ENCODE measurements at places on chromosomes 1 and 21. TPM values are rescaled to one million over a fixed set of nuclear protein-coding genes. Genes with fewer than 3 reads are reported as not detected.
A peak's percentile ranks its signal among the peaks of the same experiment; 100 is the strongest.

GRCh38 chr1:98056781-98057180, 135.9 kb upstream of the DPYD start:
- H3K27me3 ChIP-seq, result peaks cover 2% of the 10 kb centered on the region
- H3K27ac ChIP-seq, result no peak overlapping the region
- DNase-seq, result no peak
- H3K4me1 ChIP-seq, result no peaks in the 10 kb centered on the region
- no peaks in the 10 kb centered on the region for H3K36me3 ChIP-seq

- H3K27me3 ChIP-seq, result no peaks in the 10 kb centered on the region
- H3K27ac ChIP-seq, result no peak overlapping the region
- H3K36me3 ChIP-seq, result peaks cover 7% of the 10 kb centered on the region
- H3K4me1 ChIP-seq, result peaks cover 4% of the 10 kb centered on the region
- peak; percentile 25 for DNase-seq
- no peak overlapping the region for H3K4me3 ChIP-seq
These were observed 1.8 kb upstream of the KRTAP10-12 start for GRCh38 chr21:44695184-44695583.

DNA sequence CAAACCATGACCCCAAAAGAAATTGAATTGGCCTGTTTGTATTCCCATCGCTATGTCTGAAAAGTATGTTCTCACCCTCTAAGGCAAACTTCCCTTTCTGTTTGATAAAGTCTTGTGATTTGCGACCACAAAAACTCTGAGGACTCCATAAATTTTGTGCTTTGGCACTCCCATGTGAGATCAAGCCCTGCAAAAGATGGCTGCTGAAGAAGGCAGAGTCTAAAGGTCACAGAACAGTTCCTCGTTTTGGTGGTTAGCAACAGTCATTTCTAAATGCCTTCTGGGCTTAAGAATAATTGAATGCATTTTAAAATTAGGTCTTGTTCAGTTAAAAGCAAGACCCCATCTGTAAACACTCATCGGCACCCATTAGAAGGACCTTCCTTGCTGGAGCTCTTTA, 441.6 kb downstream of the OMA1 start:
- no peaks in the 10 kb centered on the region for H3K27me3 ChIP-seq
- H3K36me3 ChIP-seq, result no peaks in the 10 kb centered on the region
- H3K4me1 ChIP-seq, result no peaks in the 10 kb centered on the region
- DNase-seq, result no peak

- H3K27ac ChIP-seq, result no peak overlapping the region
- H3K4me3 ChIP-seq, result no peak overlapping the region
- H3K36me3 ChIP-seq, result no peaks in the 10 kb centered on the region
- no peaks in the 10 kb centered on the region for H3K4me1 ChIP-seq
- DNase-seq, result no peak
- H3K27me3 ChIP-seq, result no peaks in the 10 kb centered on the region
These were observed 249.4 kb downstream of the PLPP3 start for GRCh38 chr1:56329970-56330369.

GRCh38 chr1:8040586-8040985, 14.5 kb upstream of the ERRFI1 start:
- peaks cover 4% of the 10 kb centered on the region for H3K36me3 ChIP-seq
- no peaks in the 10 kb centered on the region for H3K4me1 ChIP-seq
- no peak for DNase-seq
- no peaks in the 10 kb centered on the region for H3K27me3 ChIP-seq
- no peak overlapping the region for H3K27ac ChIP-seq

GRCh38 chr1:202165267-202165941, 5.0 kb upstream of the PTPN7 start:
- H3K36me3 ChIP-seq, result no peaks in the 10 kb centered on the region
- no peak for DNase-seq
- H3K4me3 ChIP-seq, result no peak overlapping the region

DNA sequence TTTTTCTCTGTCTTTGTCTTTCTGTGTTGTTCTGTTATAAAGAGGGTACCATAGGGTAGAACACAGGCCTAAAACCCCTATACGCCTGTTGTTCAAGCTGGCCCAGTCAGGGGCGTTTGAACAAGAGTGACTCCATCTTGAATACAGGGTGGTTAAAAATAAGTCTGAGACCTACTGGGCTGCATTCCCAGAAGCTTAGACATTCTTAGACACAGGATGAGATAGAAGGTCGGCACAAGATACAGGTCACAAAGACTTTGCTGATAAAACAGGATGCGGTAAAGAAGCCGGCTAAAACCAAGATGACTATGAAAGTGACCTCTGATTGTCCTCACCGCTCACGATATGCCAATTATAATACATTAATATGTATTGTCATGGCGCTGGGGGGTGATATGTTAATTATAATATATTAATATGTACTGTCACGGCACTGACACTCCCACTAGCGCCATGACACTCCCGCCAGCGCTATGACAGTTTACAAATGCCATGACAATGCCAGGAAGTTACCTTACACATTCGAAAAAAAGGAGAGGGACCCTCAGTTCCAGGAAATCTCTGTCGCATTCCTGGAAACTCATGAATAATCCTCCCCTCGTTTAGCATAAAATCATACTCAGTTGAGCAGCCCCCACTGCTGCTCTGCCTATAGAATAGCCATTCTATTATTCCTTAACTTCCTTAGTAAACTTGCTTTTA, 58.5 kb upstream of the KLHDC7A start:
- peaks cover 2% of the 10 kb centered on the region for H3K36me3 ChIP-seq
- H3K27ac ChIP-seq, result no peak overlapping the region
- no peaks in the 10 kb centered on the region for H3K27me3 ChIP-seq
- no peak overlapping the region for H3K4me3 ChIP-seq
- peaks cover 13% of the 10 kb centered on the region for H3K4me1 ChIP-seq

GRCh38 chr1:59176471-59176870, 120.4 kb upstream of the FGGY start:
- H3K4me3 ChIP-seq, result no peak overlapping the region
- no peaks in the 10 kb centered on the region for H3K4me1 ChIP-seq
- H3K27me3 ChIP-seq, result no peaks in the 10 kb centered on the region
- DNase-seq, result no peak

GRCh38 chr1:172286629-172287076, 133.8 kb upstream of the C1orf105 start:
- no peaks in the 10 kb centered on the region for H3K4me1 ChIP-seq
- no peak overlapping the region for H3K27ac ChIP-seq
- DNase-seq, result no peak
- H3K36me3 ChIP-seq, result no peaks in the 10 kb centered on the region

- no peaks in the 10 kb centered on the region for H3K36me3 ChIP-seq
- no peaks in the 10 kb centered on the region for H3K27me3 ChIP-seq
- no peak overlapping the region for H3K27ac ChIP-seq
These were observed 19.5 kb downstream of the RNF115 start for GRCh38 chr1:145804235-145805045.

GRCh38 chr21:40016234-40016633, 149.0 kb downstream of the PCP4 start:
- H3K4me1 ChIP-seq, result no peaks in the 10 kb centered on the region
- no peak for DNase-seq
- H3K36me3 ChIP-seq, result no peaks in the 10 kb centered on the region
- no peaks in the 10 kb centered on the region for H3K27me3 ChIP-seq
- no peak overlapping the region for H3K4me3 ChIP-seq

- H3K4me1 ChIP-seq, result peaks cover 5% of the 10 kb centered on the region
- H3K36me3 ChIP-seq, result peaks cover 87% of the 10 kb centered on the region
- H3K27ac ChIP-seq, result no peak overlapping the region
- H3K27me3 ChIP-seq, result no peaks in the 10 kb centered on the region
- no peak for DNase-seq
- H3K4me3 ChIP-seq, result no peak overlapping the region
These were observed 4.7 kb downstream of the POGK start for GRCh38 chr1:166843769-166844596.

- no peaks in the 10 kb centered on the region for H3K4me1 ChIP-seq
- no peaks in the 10 kb centered on the region for H3K36me3 ChIP-seq
- H3K27me3 ChIP-seq, result no peaks in the 10 kb centered on the region
These were observed 10.9 kb downstream of the CFAP107 start for GRCh38 chr1:12756768-12757413.

DNA sequence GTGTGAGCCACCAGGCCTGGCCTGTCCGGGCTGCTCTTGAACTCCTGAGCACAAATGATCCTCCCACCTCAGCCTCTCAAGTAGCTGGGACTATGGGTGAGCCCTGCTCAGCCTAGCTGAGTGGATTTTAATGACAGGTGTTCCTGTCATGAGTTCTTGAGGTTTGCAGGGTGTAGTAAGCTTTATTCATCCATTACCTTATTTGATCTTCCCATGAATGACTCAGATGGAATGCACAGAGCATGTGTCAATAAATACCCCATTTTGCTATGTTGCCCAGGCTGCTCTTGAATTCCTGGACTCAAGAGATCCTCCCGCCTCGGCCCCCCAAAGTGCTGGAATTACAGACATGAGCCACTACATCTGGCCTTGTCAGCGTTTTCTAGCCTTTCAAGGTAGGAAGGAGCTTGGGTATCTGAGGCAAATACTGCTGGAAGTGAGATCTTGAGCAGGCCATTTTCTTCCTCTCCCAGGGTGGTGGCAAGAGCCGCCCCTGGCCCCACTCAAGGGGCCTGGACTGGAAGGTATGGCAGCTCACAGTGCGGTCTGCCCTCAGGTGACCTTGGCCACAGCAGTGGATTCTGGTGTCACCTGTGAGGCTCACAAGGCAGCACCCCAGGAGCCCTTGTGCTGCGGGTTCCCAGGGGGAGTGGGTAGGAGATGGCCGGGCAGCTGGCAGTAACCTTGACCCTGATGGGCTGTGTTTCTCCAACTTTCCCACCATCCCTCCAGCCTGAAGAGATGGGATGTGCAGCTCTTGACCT, 20.0 kb downstream of the PIK3CD start:
- H3K4me3 ChIP-seq, result no peak overlapping the region
- H3K36me3 ChIP-seq, result no peaks in the 10 kb centered on the region
- no peaks in the 10 kb centered on the region for H3K27me3 ChIP-seq
- DNase-seq, result no peak

Gene TRNP1
- 38.4 TPM for total RNA-seq

Gene DHDDS
- 49.8 TPM for total RNA-seq

Gene IL22RA1
- total RNA-seq, result 0.13 TPM

Gene ST6GALNAC3
- 11.2 TPM for total RNA-seq

Gene TMEM269
- total RNA-seq, result 0.44 TPM

Gene CFHR4
- not detected for total RNA-seq

Gene OR6N2
- not detected for total RNA-seq

Gene UMODL1
- total RNA-seq, result not detected

Gene FMO1
- total RNA-seq, result not detected

Gene SPAG17
- 0.37 TPM for total RNA-seq

Measured in H9 (cell line).